ENCODE measurements at places on chromosomes 16 and 17.
A peak's percentile ranks its signal among the peaks of the same experiment; 100 is the strongest.

DNA sequence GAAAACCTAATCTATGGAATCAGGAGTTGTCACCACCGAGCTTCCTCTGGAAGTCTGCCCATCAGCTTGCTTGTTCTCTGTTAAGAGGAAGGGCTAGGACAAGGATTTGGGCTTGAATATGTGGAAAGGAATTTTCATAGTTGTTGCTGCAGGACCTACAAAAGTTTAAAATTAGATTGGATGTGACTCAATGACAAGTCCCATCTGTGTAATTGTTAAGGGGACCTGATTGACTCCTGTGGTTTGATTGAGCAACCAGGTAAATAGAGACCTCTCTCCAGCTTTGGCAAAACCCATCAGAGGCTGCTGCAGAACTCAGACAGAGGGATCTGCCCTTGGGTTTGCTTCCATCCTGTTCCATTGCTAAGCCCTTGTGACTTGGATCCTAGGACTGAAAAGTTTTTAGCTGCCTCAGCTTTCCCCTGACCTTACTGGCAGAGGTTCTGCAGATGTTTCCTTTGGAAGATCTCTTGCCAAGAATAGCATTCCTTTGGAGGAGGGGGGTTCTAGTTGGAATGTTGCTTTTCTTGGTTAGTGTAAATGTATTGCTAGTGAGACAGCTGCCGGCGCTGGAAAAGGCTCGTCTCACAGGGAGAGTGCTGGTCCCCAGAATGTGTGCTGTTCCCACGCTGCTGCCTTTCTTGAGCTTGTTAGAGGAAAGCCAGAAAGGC is 50.0 kb downstream of the SF3B3 start:
- DNase-seq, result no peak

GRCh38 chr16:84864326-84864955 is 44.7 kb downstream of the CRISPLD2 start:
- DNase-seq, result no peak

GRCh38 chr17:8953156-8953885 is 12.2 kb downstream of the PIK3R5 start:
- DNase-seq, result no peak

GRCh38 chr17:2347805-2348685 is 10.7 kb downstream of the SGSM2 start:
- no peak for DNase-seq

GRCh38 chr17:48506246-48506645 is 24.6 kb downstream of the HOXB1 start:
- no peak for DNase-seq

GRCh38 chr16:82203198-82203597 is 33.2 kb upstream of the MPHOSPH6 start:
- DNase-seq, result no peak

DNA sequence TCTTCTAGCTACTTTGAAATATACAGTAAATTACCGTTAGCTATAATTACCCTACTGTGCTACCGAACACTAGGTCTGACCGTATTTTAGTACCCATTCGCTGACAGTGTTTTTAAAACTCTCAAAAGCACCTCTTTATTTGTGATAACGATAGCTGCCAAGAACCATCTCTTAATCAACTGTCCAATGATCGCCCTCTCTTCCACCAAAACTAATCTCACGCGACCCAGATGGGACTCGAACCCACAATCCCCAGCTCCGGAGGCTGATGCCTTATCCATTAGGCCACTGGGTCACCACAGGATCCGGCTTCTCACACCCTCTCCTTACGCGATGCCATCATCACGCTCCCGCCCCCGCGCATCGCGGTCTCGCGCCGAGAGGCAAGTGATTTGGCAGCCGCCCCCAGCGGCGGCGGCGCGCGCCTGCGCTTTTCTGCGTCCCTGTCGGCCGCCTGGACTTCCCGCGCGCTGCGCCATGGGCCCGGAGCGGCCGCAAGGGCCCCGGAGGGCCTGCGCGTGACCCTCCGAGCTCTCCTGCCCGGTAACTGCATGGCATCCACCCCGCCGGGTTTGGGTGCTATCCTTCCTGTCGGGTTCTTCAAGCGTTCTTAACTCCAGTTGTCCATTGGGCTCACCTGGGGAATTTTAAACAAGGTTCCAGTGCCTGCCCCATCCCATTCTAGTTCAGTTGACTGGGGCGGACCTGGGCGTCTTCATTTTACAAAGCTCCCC is 15.7 kb upstream of the KPNA2 start:
- peak; percentile 99 for DNase-seq

GRCh38 chr16:48318630-48319029 is 66.6 kb downstream of the SIAH1 start:
- DNase-seq, result no peak

DNA sequence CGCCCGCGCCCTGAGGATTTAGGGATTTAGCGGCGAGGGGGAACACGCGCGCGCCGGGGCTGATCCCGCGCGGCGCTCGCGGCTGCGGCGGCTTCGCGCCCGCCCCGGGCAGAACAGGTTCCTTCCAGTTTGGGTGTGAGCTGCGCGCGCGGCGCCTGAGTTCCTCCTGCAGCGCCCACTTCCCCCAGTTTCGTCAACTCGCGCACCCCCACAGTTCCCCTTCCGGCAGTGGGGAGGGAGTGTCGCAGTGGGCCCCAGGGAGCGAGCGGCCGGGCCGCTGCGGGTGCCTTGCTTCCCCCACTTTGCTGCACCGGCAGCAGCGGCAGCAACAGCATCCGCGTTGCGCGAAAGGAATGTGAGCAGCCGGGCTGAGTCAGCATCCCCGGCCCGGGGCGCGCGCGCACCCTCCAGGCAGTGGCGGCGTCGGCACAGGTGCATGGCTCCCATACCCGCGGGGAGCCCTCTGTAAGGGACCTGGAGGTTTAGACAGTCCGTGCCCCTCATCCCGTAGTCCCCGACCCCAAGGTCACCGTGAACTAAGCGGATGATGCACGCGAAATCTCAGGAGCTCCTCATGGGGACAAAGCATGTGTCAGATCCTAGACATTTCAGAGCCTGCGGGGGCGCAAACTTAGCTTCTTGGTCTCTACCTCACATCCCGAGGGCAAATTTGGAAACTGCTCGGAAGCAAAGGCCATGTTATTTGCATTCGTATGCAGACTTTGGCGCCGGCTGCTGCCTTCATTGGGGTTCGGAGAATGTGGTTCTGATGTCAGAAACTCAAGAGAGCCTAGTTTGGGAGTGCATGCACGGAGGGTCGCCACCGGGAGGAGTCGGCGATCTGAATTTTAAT is 767 bp downstream of the ARSG start:
- DNase-seq, result peak; percentile 87

- no peak for DNase-seq
Observed at GRCh38 chr17:39212195-39212810, 12.2 kb downstream of the RPL19 start.

DNA sequence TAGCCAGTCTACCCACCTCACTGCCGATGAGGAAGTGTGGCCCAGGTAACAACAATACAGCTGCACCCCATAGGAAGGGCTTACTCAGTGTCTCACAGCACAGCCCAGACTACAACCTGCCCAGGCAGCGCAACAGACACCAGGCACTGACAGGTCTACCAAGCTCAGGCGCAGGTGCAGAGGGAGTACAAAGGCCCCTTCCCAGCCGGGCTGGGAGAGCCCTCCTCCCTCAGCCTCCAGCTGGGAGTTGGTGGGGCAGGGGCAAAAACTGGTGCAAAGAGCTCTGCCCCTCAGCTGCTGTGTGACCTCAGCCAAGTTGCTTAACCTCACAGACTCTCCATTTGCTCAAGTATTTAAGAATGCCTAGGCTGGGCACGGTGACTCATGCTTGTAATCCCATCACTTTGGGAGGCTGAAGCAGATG is 112.6 kb upstream of the LHX1 start:
- DNase-seq, result no peak

- DNase-seq, result no peak
Observed at GRCh38 chr17:83100220-83100852, 20.9 kb downstream of the METRNL start.

DNA sequence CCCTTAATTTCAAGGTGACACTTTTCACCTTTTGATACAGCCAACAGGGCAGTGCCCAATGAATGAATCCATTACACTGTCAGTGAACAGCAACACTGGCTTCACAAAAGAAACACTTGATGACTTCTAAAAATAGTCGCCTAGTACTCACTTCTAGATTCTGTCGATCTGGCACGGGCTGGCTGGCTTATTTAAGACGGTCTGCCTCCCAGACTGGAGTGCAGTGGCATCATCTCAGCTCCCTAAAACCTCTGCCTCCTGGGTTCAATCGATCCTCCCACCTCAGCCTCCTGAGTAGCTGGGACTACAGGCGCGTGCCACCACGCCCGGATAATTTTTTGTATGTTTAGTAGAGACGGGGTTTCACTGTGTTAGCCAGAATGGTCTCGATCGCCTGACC is 1.9 kb downstream of the NDUFAB1 start:
- DNase-seq, result no peak

- DNase-seq, result no peak
Observed at GRCh38 chr16:2027024-2028010, 615 bp downstream of the NHERF2 start.

GRCh38 chr16:471353-472198 is 46.1 kb downstream of the RAB11FIP3 start:
- no peak for DNase-seq

GRCh38 chr16:873243-873661 is 72.7 kb upstream of the GNG13 start:
- DNase-seq, result no peak

DNA sequence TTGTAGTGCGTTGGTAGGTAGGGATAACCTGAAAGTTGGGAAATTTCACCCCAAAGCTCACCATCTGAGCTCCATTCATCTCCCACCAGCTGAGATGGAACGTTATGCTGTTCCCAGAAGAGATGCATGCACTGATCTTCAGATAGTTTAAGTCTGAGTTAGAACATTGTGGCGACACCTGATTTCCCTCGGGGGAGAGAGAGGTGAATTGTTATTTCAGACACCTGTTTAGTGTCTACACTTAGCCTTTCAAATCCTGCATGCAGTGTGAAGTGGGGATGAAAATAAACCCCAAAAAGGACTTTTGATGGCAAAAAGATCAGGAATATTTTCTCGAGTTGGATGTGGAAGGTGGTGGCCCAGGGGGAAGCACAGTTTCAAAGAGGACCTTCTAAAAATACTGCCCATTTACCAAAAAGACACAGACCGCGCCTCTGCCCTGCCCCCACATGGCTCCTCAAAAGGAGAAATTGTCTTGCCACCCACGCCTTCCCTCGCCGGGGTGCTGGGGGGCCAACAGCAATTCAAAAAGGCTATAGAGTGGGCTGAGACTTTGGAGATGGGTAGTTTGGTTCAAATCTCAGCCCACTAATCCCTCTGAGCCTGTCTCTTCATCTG is 11.4 kb downstream of the CIITA start:
- DNase-seq, result no peak

- DNase-seq, result no peak
Observed at GRCh38 chr16:72944757-72945485, 103.0 kb downstream of the ZFHX3 start.

- no peak for DNase-seq
Observed at GRCh38 chr16:70526403-70526802, 2.8 kb downstream of the SF3B3 start.

GRCh38 chr17:49450735-49451134 is 36.1 kb upstream of the PHB1 start:
- DNase-seq, result no peak

DNA sequence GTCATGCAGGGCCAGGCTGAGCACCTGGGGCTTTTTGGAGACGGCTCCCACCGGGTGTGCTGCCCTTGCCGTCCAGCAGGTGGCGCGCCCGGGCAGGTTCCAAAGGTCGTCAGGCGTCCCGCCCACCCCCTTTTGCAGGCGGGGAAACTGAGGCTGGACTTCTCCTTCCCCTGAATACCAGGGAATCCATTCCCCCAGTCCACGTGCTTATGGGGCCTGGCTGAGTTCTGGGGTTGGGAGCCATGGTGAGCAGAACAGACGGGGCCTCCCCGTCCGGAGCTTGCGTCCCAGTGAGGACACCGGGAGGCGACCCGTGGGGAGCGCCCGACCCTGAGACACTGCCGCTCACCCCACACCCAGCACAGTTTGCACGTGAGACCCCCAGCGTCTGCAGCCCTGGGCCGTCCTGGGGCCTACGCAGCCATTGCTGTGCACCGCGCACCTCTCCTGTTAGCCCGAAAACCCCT is 51.8 kb upstream of the JPH3 start:
- DNase-seq, result peak; percentile 23

- no peak for DNase-seq
Observed at GRCh38 chr17:17934806-17935205, 37.4 kb downstream of the TOM1L2 start.

GRCh38 chr16:86925067-86925791 is 346.9 kb downstream of the FOXL1 start:
- DNase-seq, result no peak

GRCh38 chr17:67639555-67639954 is 78.2 kb upstream of the NOL11 start:
- DNase-seq, result no peak

- no peak for DNase-seq
Observed at GRCh38 chr17:60743282-60743681, 65.6 kb downstream of the BCAS3 start.

- no peak for DNase-seq
Observed at GRCh38 chr17:32575852-32576251, 89.1 kb downstream of the CDK5R1 start.

DNA sequence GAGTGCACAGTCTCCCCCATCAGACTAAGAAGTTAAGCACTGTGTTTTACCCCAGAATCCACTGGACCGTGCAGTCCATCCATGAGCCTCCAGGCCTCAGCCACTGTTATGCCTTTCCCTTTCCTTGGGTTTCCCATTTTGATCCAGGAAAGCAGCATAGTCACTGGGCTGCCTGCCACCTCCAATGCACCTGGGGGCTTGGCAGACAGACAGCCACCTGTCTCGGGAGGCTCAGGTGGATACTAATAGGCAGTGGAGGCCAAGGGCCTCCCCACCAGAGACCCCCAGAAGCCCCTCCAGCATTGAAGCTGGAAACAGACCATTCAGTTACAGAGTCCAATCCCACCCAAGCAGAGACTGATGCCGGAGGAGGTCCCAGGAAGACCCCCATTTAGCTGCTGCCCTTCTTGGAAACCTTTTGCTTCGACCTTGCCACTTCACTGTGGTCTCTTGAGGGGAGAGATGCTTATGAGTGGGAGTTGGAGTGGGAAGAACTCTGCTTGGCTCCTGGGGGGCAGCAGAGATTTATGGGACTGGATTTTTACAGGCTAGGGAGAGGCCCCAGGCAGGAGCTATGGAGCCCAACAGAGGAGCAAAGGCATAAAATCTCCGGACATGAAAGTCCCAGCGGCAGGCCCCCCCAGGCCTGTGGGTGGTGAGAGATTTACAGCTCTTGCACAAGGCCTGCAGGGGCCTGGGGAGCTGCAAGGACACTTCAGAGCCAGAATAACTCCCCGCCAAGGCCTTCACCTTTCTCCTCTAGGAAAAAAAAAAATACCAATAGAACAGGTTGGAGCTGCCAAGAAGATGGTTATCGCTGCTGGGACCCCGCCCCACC is 12.2 kb upstream of the SP2 start:
- DNase-seq, result no peak

Data from stimulated activated CD8-positive, alpha-beta memory T cell treated with anti-CD3 and anti-CD28 coated beads, Interleukin-4, amount 100 ng/mL, for 4 hours (primary cell).